NCI-H1694 (cell line): ENCODE measurements at places on chromosomes 1 and 21.

DNA sequence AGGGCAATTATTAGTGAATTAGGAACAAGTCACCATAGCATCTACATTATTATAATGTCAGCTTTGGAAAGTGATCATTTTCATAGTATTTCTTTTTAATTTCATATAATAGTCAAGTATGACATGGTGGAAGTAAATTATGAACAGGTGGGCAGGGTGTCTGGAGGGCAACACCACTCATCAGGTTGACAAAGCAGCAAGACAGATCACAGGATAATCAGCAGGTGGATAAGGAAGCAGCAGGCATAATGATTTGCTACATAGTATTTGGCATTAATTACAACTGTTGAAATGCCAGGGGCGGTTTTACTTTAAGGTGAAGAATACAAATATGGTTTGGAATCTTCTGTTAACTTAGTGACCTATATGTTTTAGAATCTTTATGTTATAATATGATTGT is 1342.2 kb downstream of the PLA2G4A start:
- DNase-seq, result no peak

GRCh38 chr1:199089393-199090122 is 450.7 kb downstream of the PTPRC start:
- no peak for DNase-seq

DNA sequence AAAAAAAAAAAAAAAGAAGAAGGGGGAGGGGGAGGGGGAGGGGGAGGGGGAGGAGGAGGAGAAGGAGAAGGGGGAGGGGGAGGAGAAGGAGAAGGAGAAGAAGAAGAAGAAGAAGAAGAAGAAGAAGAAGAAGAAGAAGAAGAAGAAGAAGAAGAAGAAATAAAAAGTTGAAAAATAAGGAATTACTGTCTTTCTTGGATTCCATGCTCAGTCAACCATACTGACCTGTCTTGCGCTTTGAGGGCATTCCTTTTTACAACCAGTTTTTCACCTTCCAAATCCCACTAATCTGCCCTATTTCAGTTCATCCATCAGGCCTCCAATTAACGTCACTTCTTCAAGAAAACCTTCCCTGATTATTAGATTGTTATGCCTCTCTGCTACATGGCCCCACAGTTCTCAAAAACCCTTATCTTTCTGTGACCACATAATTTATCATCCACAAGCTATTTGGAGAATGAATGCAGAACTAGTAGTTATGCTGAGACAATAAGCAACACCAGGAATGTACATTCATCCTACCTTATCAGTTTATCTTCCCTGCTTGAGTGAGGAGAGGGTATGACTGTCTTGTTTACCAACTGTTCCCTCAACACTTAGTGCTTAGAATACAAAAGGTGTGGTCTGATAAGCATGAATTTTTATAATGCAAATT is 57.5 kb upstream of the GUCA2A start:
- DNase-seq, result no peak

DNA sequence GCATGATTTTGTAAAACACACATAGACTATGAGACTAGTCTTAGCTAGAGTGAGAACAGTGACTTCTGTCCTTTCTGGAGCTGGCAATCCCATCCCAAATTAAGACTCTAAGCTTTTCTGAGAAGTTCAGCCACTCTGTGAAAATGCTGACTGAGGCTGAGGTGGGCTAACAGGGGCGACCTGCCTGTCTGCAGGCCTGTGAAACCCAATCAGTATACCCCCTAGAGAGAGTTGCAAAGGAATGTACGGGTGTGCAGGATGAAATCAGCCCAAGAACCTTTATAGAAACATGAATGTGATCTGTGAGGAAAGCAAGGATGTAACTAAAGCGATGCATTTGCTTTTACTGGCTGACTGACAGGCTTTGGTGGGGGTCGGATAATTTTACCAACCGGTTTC is 16.0 kb upstream of the TBX15 start:
- no peak for DNase-seq

DNA sequence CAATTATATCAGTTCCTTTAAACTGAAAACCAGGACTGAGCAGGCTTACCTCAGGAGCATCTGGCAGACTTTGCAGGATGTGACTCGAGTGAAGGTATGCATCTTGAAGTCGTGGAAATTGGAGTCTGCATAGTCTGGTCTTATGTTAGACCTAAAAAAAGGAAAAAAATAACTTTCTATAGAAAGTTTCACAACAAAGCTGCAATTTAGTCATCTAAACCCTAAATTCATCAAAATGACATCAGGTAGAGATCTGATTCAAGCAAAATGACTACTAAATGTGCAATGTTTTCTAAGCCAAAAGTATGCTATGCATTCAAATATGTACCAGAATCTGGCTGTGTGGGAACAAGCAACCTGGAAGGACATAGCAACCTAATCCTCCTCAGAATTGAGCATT is 260.1 kb downstream of the VAV3 start:
- no peak for DNase-seq

DNA sequence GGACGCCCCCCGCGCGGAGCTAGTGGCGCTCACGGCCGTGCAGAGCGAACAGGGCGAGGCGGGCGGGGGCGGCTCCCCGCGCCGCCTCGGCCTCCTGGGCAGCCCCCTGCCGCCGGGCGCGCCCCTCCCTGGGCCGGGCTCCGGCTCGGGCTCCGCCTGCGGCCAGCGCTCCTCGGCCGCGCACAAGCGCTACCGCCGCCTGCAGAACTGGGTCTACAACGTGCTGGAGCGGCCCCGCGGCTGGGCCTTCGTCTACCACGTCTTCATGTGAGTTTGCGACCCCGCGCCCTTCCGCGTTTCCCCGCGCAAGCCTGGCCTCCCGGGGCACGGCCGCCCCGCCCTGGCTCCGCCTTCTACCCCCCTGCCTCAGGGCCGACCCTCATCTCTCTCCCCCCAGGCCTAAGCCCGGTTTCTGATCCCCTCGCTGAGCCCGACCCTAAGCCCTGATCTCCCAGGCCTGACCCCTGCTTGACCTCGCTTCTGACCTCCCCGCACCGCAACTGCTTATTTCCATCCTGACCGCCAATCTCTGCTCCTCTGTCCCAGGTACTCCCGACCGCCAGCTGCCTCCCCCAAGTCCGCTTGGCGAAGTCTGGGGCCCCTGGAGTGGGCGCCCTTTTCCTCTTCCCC is 669 bp downstream of the KCNQ4 start:
- no peak for DNase-seq

DNA sequence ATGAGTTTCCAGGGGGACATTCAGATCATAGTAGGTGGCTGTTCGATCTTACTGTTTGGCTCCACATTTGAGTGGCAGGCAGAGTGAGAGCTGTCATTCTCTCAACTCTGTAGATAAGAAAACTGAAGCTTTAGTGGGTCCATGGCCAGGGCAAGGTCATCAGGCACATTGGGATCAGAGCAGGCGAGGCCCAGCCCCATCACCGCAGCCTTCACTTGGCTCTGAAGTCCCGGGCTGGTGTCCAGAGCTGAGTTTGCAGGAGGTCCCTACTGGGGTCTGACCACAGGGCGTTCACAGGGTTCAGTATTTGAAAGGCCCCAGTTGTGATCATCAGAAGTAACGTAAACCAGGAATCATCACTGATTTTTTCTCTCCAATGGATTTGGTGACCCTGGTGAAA is 76.7 kb downstream of the OBSCN start:
- DNase-seq, result no peak

GRCh38 chr1:1253972-1254666 is 7.6 kb upstream of the C1QTNF12 start:
- DNase-seq, result no peak

- DNase-seq, result no peak
Observed at GRCh38 chr1:183454377-183454776, 17.9 kb upstream of the SMG7 start.

DNA sequence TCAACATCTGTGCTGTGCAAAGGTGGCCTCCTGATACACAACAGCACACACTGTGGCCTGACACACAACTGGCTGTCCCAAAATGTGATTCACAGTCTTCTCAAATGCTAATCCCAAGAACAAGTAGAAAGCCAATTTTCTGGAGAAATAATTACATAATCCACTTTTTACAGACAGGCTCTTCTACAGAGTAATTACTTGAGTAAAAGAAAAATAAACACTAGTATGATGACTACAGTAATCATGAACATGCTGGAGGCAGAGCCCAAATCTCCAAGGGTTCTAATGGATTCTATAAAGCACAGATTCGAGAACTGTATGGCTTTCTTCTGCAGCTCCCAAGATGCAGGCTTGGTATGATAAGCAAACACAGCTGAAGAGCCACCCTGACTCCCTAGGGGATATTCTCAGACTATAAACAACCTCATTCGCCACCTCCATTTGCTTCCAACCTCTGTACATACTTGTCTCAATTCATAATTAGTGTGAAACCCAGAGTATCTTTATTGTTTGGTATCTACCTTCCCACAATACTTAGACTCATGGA is 81.9 kb downstream of the SIPA1L2 start:
- DNase-seq, result no peak

- no peak for DNase-seq
Observed at GRCh38 chr21:31340942-31341487, 3.0 kb downstream of the TIAM1 start.

DNA sequence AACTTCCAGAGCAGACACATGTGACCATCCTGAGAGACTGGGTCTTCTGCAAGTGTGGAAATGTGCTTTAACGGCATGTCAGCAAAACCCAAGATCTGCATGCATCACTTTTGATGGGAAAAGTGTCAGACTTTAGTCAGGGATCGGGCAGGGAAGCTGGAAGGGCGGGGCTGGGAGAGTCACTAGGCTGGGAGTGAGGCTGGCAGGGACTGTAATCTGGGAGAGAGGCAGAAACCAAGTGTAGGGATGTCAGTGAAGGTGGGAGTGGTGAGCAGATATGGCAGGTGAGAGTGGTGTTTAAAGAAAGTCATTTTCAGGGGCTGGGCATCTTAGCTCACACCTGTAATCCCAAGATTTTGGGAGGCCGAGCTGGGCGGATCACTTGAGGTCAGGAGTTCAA is 11.3 kb downstream of the CDA start:
- no peak for DNase-seq

DNA sequence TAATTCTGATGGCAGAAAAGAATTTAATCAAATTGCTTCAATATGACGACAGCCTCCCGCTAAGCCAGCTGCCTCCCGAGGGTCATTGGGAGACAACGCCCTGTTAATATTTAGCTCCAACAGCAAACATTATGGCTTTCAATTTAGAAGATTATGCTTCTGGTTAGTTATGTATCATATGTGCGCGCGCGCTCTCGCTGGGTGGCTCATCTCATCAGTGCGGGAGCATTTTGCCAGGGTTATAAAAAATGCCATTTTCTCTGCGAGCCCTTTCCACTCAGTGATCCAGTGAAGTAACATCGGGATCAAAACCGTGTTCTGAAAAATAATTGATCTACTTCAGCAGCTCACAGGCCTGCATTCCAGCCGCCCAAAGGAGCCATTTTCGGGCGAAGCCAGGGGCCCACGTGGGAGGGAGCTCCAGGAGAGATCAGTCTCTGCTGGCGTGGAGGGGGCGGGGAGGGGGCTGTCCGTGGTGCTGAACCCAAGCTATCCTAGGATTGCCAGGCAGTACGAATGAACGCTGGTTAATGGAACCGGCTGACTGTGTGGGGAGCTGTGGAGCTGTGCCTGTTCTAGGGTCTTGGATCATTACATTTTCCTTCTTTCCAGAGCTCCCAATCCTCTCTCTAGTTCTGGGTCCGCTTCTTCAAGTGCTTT is 219.1 kb upstream of the ZC3H12A start:
- no peak for DNase-seq

- no peak for DNase-seq
Observed at GRCh38 chr1:218748071-218748470, 402.9 kb downstream of the TGFB2 start.

DNA sequence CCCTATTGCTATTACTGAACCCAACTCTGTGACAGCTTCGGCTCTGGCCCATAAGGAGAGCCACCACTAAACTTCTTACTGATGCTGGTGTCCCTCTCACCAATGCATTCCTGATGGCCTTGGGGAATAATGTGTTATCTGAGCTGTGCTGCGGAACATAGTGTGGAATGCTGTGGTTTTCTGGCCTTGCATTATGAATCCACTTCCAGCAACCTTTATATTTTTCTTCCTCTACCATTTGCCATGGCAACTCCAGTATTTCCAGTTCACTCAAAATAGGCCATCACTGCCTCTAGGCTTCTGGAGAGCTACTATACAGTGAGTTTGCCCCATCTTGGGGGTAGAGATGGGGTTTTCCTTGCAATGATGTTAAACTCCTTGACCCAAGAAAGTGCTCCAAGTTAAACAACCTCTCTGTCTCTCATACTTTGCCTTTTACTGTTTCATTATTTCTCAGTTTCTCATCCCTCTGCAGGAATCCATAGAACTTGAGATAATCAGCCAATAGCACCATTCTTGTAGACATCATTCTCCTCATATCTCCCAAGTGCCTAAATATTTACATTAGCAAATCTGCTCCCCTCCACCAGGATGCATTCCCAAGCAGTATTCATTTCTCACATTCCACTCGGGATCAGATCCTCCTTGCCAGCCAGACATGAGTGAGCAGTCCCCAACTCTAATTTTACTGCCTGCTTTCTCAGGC is 11.1 kb upstream of the RAVER2 start:
- DNase-seq, result no peak

DNA sequence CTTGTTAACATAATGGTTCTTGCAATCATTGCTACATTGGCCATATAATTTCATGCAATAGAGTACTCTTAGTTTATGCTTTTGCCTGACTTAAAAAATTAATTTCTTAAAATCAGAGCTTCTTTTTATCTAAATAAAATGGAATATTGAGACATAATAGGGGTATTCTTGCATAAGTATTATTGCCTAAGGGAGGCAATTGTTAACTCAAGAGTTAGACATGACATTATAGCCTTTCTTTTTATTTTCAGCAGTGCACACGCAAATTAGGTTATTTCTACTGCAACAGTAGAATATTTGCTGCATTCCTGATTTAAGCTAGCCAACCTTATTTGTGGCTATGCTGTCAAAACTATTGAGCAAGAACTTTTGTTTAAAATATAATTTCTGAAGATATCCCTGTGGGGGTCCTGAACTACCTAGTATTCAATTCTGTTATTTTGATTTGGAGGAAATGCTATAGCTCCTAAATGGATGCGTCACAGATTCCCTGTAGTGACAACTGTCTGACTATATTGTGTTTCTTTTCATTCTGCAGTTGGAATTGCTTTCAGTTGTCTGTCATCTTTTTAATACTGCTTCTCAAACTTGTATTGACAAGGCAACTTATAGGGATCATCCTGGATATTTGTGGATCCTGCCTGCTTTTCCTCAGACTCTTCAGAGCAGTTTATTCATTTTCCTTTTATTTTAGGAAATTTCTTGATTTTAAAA is 211.0 kb downstream of the PATJ start:
- no peak for DNase-seq

- no peak for DNase-seq
Observed at GRCh38 chr1:55981010-55981650, 598.2 kb downstream of the PLPP3 start.

GRCh38 chr1:24392982-24393650 is 20.5 kb downstream of the STPG1 start:
- no peak for DNase-seq
